Inflammatory macrophage (primary cell): ENCODE measurements at places on chromosomes 16 and 17.
A peak's percentile ranks its signal among the peaks of the same experiment; 100 is the strongest.

DNA sequence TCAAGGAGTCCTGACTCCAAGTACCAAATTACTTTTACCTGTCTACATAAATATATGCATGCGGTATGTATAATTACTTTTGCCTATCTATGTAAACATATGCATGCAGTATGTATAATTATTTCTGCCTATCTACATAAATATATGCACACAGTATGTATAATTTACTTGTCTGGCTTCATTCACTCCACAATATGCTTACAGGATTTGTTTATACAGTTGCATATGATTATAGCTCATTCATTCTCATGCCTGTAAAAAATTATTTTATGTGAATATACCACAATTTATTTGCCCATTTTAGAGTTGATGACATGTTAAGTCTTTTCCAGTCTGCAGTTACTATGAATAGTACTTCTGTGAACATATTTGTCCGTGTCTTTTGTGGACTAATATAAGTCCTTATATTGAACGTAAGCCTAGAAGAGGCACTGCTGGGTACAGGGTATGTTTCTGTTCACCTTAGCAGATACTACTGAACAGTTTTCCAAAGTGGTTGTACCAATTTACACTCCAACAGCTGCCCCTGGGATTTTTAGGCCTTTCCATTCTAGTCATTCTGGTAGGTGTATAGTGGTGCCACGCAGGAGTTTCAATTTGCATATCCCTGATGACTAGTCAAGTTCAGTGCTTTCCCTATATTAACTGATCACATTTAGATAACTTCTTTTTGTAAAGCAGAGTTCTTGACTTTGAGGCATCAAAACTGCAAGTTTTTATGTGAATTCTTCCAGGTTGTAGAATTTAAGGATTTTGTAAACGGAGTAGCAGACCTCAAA is 47.0 kb downstream of the MARVELD3 start:
- DNase-seq, result no peak

DNA sequence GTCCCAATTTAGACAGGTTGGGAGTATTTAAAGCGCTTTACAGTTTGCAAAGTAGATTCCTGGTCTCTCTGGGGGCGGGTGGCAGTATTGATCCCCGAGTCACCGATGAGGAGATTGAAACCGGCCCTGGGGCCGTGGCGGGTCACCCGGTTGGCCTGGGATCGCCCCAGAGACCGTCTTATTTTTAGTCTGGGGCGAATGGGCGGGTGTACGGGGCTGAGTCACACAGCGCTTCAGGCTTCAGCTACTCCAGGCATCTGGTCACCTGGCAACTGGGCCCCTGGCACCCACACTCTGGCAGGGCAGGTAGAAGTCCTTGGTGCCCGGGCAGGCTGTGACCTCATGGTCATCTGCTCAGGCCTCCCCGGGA is 669 bp downstream of the MIEF2 start:
- peak; percentile 53 for DNase-seq

GRCh38 chr17:77068915-77069314 is 71.9 kb upstream of the SEC14L1 start:
- no peak for DNase-seq

GRCh38 chr16:73252446-73252845 is 204.5 kb upstream of the ZFHX3 start:
- DNase-seq, result peak; percentile 11

DNA sequence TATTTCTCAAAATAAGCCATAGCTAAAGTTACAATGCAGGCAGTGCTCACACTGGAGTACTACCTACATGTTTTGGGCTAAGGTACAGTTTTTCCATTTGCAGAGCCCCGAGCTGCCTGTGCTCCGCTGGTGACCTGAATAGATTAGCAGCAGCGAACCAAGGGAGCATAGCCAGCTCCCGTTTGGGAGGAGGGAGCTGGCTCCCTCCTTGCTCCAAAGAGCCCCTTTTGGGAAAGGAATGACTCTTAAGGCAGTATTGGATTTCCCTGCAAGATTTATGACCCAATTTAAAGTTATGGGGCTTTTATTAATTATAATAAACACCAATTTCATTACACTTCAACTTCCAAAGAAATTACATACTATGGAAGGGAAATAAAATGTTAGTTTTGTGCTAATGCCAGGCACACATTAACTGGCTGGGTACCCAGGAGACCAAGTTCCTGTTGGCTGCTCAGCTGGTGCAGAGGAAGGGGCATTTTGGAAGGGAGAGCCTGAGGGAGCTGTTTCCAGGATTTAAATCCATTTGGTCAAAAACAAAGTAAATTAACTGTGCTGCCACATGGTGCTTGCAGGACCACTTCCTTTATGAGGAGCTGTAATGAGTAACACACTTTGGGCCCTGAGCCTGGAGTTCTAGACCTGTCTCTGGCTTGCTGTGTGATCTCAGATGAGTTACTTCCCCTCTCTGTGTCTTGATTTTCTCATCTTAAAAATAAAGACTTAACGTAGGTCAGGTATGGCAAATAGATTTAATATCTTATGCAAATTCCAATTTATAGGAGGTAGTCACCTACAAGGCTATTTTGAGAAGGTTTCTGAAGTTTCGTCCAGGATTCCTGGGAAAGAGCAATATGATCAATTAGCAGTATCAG is 362.1 kb upstream of the CCL2 start:
- no peak for DNase-seq

GRCh38 chr17:5958850-5959249 is 111.3 kb upstream of the WSCD1 start:
- DNase-seq, result no peak

GRCh38 chr17:1997289-1997926 is 27.7 kb downstream of the RTN4RL1 start:
- no peak for DNase-seq

- no peak for DNase-seq
These were observed 27.4 kb upstream of the SLC38A10 start for GRCh38 chr17:81322271-81323082.

GRCh38 chr17:305090-305976 is 47.3 kb downstream of the RPH3AL start:
- no peak for DNase-seq

- DNase-seq, result peak; percentile 51
These were observed 2.7 kb downstream of the MSL1 start for GRCh38 chr17:40124279-40125141.

GRCh38 chr16:51898872-51899271 is 648.1 kb downstream of the TOX3 start:
- DNase-seq, result no peak

DNA sequence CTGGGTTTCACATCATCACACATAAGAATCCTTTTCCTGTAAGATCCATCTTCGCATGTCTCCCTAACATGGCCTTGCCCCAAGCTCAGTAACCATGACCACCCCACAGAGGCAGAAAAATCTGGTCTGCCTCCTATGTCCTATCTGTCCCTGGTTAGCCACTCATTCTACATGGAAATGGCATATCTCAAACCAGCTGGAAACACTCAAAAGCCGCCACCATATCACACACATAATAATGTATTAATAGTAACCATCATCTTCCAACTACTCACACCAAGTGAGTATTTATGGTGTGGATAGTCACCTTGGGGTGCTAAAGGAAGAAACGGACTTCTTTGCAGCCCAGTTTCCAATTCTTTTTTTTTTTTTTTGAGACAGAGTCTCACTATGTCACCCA is 11.4 kb downstream of the FAM117A start:
- DNase-seq, result no peak

GRCh38 chr17:60601447-60602384 is 1.7 kb downstream of the PPM1D start:
- peak; percentile 63 for DNase-seq

GRCh38 chr16:80466024-80466987 is 74.5 kb upstream of the DYNLRB2 start:
- peak; percentile 46 for DNase-seq

DNA sequence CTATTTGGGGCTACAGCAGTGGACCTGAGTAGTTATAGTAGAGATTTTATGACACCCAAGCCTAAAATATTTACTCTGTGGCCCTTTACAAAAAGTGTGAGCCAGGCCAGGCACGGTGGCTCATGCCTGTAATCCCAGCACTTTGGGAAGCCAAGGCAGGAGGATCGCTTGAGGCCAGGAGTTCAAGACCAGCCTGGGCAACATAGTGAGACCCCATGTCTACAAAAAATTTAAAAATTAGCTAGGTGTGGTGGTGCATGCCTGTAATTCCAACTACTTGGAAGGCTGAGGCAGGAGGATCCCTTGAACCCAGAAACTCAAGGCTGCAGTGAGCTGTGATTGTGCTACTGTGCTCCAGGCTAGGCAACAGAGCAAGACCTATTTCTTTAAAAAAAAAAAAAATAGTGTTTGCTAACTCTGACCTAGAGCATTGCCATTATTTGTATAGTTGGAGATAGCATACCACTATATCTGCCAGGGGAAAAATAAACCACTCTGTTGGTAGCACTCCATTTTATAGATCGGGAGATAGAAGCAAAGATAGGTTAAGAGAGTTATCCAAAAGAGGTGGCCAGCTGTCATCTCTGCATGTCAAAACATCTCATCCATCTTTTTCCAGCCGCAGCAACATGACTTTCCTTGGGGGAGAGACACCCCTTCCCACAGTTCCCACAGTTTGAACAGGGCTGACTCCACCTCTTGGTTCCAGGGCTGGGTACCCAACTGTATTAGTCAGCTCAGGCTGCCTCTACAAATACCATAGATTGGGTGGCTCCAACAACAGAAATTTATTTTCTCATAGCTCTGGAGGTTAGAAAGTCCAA is 3.0 kb upstream of the ITPRIPL2 start:
- no peak for DNase-seq

DNA sequence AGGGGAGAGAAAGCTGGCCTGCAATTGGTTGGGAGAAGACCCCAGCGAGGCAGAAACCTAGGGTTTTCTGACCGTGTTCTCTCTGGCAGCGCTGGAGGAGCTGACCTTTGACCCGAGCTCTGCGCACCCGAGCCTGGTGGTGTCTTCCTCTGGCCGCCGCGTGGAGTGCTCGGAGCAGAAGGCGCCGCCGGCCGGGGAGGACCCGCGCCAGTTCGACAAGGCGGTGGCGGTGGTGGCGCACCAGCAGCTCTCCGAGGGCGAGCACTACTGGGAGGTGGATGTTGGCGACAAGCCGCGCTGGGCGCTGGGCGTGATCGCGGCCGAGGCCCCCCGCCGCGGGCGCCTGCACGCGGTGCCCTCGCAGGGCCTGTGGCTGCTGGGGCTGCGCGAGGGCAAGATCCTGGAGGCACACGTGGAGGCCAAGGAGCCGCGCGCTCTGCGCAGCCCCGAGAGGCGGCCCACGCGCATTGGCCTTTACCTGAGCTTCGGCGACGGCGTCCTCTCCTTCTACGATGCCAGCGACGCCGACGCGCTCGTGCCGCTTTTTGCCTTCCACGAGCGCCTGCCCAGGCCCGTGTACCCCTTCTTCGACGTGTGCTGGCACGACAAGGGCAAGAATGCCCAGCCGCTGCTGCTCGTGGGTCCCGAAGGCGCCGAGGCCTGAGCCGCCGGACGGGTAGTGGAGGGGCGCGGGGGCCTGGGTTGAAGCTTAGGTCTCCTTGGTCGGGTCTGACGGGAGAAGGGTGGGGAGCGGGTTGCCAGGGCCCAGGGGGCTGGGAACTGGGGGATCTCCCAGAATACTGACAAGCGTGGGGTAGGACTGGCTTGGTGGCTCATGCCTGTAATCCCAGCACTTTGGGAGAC is 7.4 kb upstream of the PYDC1 start:
- no peak for DNase-seq

DNA sequence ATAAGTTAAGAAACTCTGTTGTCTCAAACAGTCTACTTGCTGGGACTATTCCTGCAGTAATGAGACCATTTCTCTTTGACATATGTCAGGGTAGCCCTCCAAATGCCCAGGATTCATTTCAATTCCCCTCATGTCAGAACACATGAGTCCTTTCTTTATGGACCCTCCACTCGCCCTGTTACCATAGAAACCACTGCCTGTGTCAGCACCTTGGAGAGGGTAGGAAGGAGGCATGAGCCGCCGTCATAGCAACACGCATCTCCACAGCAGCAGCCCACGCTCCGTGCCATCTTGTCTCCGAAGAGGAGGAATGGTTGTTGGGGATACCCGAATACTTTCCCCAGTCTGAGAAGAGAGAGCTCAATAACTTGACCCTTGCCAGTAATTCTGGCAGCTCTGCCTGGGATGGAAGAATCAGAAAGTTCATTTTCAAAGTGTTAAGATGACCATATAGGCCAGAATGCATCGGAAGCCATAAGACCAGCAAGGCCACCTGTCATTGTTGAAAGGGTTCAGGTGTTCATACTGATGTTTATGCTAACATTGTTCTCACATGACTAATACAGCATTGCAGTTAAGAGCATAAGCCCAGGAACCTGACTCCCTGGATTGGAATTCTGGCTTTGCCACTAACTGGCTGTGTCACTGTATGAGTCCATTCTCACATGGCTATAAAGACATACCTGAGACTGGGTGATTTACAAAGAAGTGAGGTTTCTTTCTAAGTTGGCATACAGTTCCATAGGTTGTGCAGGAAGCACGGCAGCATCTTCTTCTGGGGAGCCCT is 141.3 kb downstream of the ABCC12 start:
- no peak for DNase-seq

- no peak for DNase-seq
These were observed 5.9 kb downstream of the ZNF771 start for GRCh38 chr16:30413112-30413806.

- DNase-seq, result no peak
These were observed 42.8 kb downstream of the ABCC12 start for GRCh38 chr16:48113001-48113400.

DNA sequence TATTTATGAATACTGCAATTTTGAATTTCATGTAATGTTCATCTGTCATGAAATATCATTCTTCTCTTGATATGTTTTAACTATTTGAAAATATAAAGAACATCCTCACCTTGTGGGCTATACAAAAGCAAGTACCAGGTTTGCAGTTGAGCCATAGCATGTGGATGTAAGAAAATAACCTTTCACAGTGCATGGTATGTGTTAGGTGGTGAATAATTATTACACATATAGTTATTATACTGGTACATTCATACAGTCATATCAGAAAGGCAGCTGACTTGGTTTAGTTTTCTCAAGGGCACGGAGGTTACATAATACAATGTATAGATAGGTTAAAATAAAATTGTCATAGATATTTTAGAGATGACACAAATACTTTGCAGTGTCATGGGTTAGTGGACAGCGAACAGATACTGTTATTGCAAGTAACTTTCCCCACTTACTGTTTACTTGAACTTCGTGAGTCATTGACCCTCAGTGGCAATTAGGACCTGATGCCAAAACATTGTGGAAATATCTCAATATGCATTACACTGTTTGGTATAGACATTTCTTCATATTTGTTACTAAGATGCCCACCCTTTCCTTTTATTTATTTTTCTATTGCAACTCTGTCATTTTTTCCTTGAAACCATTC is 445.4 kb upstream of the GOT2 start:
- no peak for DNase-seq
